ENCODE measurements at places on chromosomes 16 and 17. TPM values are rescaled to one million over a fixed set of nuclear protein-coding genes. Genes with fewer than 3 reads are reported as not detected.

DNA sequence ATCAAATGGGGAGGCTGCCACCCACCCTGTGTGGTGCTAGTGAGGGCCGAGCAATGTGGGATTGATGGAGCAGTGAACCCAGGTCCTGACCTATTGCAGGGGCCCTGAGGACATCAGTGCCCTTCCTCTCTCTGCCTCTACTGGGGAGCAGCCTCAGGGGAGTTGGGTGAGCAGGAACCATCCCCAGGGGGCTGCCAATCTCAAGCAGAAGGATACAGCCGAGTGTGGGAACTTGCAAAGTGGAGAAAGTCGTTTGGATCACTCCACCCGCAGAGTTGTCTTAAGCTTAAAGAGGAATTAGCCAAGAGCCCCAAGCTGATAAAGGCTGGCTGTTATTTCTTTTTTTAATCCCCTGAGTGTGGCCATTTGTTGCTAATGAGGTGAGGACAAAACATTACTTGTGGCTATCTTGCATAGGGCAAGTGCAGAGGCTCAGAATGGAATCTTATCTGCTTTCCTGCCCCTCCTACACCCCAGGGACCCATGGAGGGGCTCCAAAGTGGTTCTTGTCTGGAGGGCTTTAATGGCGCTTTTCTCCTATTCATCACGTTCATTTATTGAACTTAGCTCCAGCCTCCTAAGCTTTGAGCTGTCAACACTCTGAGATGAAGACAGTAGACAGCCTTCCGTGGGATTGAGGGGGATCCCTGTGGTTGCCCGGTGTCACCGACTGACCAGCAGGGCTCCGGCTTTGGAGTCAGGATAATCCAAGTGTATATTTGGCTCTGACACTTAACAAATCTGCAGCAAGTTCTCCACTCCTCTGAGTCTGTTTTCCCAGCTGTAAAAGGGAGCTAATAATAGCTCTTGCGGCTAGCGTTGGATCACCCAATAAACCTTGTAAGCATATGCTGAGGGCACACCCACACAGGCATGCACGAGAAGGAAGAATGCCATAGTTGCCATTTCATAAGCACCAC, 45.1 kb downstream of the MYH11 start:
- no peak for DNase-seq

Gene MMP2
- 48.3 TPM for total RNA-seq

- DNase-seq, result peak; percentile 69
Observed at GRCh38 chr17:73770115-73770848, 126.0 kb upstream of the SDK2 start.

GRCh38 chr16:85638695-85639409, 25.7 kb downstream of the GSE1 start:
- DNase-seq, result no peak

DNA sequence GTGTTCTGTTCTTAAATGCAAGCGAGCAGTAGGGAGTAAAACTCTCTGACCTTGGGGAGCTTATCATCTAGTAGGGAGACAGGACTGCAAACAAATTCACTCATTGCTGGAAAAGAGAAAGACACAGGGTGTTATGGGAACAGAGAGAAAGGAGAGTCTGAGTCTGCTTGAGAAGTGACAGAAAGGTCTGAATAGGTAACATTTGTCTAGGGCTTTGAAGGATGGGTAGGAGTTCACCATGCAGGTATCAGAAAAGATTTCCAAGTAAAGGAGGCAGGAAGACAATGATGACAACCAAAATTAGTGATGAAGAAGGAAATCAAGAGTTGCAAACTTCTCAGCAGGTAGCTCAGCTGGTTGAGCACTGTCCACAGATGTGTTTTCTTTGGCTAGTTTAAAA, 93.6 kb upstream of the GPR139 start:
- DNase-seq, result no peak

DNA sequence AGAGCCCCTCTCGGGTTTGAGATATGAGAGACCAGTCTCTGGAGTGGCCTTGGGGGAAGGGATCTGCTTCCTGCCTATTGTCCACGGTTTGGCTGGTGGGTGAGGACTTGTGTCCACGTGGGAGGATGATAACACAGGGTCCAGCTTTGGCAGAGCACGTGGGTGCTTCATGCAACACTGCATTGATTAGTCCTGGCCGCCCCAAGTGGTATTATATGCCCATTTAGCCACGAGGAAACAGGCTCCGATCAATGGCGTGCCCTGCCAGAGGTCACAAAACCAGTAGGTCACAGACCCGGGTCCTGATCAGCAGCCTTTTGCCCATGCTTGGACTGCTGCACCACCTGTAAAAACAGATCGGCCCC, 141.6 kb downstream of the RGS9 start:
- DNase-seq, result no peak

DNA sequence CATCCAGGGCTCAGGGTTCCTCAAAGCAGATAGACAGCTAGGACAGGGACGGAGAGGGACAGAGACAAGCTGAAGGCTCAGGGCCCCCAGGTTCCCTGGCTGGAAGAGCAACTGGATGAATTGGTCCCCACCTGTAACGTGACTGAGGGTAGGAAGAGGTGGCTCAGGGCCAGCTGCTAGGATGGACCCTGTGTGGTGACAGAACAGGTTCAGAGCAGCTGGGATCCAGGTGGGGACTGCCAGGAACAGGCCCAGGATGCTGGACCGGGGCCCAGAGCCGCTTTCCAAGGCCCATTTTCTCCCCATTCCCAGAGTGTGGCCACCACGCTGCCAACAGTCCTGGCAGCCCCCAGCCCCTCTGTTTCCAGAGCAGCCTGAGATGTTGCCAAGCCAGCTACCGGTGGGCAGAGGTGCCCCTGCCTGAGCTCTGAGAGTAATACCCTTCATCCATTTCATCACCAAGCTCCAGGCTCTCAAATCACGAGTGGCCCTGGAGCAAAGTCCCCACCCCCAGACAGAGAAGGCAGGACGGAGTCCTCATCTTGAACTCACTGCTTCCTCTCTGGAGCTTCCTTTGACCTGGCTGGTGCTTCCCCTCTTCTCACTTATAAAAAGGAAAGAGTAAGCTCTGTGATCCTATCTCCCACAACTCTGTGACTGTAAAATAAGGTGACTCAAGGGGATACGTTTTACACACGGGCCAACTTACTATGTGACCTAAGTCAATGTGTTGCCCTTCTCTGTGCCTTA, 79.6 kb downstream of the TMEM132E start:
- DNase-seq, result no peak

DNA sequence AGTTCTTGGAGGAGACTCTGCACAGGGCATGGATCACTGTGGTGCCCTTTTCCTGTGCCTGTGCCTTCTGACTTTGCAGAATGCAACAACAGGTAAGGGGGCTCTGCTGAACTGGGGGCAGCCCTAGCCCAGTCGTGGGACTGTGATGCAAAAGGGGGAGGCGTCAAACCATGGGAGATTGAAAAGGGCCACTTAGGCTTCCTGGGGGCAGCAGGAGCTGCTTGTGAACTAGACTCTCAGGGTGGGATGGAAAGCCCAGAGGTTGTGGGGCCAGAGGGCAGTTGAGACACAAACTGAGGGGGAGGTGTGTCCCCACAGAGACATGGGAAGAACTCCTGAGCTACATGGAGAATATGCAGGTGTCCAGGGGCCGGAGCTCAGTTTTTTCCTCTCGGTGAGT, 19.6 kb downstream of the ADGRG5 start:
- no peak for DNase-seq

DNA sequence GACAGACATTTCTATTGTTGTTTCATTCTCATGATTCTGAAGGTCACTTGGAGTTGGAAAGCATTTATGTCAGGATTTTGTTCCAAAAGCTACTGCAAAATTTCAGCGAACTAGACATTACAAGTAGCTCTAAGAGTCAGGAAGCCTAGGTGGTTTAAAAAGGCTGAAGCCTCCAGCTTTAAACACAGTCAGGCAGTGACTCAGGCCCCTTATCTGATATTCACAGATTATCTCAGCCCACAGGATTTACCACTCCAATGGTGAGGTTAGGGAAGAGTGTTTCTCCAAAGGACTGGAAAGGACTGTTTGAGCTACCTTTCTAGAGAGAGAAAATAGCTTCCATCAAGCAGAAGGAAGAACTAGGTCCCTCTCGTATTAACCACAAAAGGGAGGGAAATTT, 624.4 kb upstream of the C16orf82 start:
- no peak for DNase-seq

Gene KCNH6
- total RNA-seq, result not detected

DNA sequence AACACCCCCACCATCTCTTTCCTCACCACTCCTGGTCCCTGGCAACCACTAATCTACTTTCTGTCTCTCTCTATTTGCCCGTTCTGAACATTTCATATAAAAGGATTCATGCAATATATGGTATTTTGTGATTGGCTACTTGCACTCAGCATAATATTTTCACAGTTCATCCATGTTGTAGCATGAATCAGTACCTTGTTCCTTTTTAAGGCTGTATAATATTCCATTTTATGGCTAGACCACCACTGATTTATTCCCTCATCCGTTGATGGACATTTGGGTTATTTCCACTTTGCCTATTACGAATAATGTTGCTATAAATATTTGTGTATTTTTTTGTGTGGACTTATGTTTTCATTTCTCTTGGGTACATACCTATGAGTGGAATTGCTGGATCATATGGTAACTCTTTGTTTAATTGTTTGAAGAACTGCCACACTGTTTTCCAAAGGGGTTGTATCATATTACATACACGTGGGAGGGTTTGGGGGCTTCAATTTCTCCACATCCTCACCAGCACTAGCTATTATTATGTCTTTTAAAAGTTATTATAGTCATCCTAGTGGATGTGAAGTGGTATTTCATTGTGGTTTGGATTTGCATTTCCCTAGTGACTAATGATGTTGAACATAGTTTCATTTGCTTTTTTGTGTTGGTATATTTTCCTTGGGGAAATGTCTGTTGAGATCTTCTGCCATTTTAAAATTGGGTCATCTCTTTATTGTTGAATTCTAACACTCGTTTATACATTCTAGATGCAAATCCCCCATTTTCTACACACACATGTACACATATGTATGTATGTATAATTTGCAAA, 26.3 kb downstream of the SEC14L5 start:
- DNase-seq, result no peak

Gene OR4D1
- total RNA-seq, result not detected

DNA sequence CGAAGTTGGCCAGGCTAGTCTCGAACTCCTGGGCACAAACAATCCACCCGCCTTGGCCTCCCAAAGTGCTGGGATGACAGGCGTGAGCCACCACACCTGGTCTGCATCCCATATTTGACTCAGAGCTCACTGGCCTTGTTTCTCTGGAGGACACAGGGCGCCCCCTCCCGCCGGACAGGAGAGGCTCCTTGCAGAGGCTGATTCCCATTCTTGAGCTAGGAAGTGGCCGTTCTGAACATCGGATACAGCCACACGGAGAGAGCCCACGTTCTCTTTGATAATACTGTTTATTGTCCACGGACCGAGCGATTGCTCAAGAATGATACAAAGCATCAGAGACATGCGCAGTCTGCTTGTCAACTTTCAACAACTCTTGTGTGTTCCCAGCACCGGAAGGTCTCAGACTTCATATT, 12.1 kb upstream of the USP36 start:
- no peak for DNase-seq

Gene USP43
- 0.34 TPM for total RNA-seq

Gene ALDH3A2
- 97.3 TPM for total RNA-seq

GRCh38 chr16:29927070-29927905, 1.3 kb upstream of the KCTD13 start:
- DNase-seq, result no peak

GRCh38 chr17:76543826-76544545, 4.1 kb downstream of the PRCD start:
- no peak for DNase-seq

Gene HSF5
- total RNA-seq, result 0.17 TPM

GRCh38 chr17:82487910-82488309, 29.4 kb downstream of the NARF start:
- DNase-seq, result no peak

- peak; percentile 82 for DNase-seq
Observed at GRCh38 chr17:10844621-10845387, 6.9 kb upstream of the PIRT start.

DNA sequence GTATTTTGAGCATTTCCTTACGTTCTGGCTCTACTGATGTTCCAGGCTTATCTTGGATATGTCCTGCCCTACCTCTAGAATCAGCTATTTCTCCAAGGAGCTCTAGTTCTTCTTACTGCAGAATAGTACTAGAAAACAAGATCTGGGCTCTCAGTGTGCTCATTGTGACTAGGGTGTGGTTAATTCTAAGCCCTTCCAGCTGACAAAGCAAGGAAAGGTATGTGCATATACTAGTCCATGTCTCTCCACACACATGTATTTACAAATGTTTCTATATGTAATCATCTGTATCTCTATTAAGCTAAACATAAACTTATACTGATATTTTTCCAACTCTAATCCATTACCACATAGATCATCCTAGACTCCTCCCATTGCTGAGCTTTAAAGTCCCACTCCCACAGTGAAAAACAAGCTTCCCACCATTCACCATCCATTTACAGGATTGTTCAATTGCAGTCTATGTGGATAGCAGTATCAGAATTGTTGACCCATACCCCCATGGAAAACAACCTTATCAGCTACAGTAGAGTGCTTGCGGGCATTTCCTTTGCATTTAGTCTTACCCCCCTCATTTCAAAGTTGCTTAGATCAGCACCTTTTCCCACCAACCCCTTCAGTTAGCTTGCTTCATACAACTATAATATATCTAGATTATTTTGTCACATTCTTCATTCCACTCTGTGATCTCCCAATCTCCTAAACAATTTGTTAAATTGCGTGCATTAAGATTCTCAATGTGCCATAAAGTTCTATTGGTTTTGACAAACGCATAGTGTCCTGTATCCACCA, 194.5 kb downstream of the SOX9 start:
- DNase-seq, result no peak

GRCh38 chr17:8436844-8437171, 1.1 kb downstream of the NDEL1 start:
- DNase-seq, result no peak

GRCh38 chr16:84803146-84803545, 16.6 kb upstream of the CRISPLD2 start:
- DNase-seq, result no peak

- DNase-seq, result no peak
Observed at GRCh38 chr17:1506649-1507267, 9.7 kb downstream of the INPP5K start.

GRCh38 chr17:73482894-73483293, 161.4 kb downstream of the SDK2 start:
- DNase-seq, result no peak

- peak; percentile 60 for DNase-seq
Observed at GRCh38 chr16:27426423-27427408, 24.7 kb downstream of the IL21R start.

GRCh38 chr16:12677502-12677901, 126.2 kb downstream of the CPPED1 start:
- DNase-seq, result no peak

DNA sequence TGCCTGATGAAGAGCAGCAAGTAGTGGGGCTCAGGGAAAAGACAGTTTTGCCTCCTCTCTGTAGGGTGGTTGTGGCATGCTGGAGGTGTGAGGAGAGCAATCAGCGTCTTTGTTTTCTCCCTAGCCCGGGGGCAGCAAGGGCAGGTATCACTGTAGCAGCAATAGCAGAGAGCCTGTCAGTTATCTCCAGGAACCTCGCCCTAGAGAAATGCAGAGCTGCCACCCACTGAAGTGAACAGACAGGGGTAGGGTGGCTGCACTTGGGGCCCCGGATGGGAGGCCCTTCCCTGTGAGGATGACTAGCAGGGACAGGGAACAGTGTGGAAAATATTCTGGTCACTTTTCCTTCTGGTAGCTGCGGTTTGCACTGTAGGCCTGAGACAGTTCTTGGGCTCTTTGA, 886.5 kb downstream of the CDH8 start:
- no peak for DNase-seq

- DNase-seq, result peak; percentile 72
Observed at GRCh38 chr16:1182950-1183907, 30.3 kb downstream of the CACNA1H start.
